ENCODE measurements at places on chromosomes 3 and 15. TPM values are rescaled to one million over a fixed set of nuclear protein-coding genes. Genes with fewer than 3 reads are reported as not detected.

Gene APOD
- 0.76 TPM for total RNA-seq

Gene ANKDD1A
- total RNA-seq = 8.1 TPM

Gene MEX3B
- 1.9 TPM for total RNA-seq

Gene CAMK2N2
- 5.1 TPM for total RNA-seq

GRCh38 chr15:70422342-70422741, 324.6 kb upstream of the TLE3 start:
- no peak overlapping the region for H3K4me3 ChIP-seq
- H3K4me1 ChIP-seq = peaks cover 14% of the 10 kb centered on the region
- no peak for DNase-seq
- no peak overlapping the region for H3K27ac ChIP-seq
- peaks cover 49% of the 10 kb centered on the region for H3K27me3 ChIP-seq

- no peak for DNase-seq
- no peak overlapping the region for H3K4me3 ChIP-seq
- H3K36me3 ChIP-seq = no peaks in the 10 kb centered on the region
- H3K27ac ChIP-seq = no peak overlapping the region
These were observed 36.5 kb downstream of the DAPK2 start for GRCh38 chr15:64009798-64010261.

- H3K27ac ChIP-seq = no peak overlapping the region
- no peak for DNase-seq
- peaks cover 6% of the 10 kb centered on the region for H3K4me1 ChIP-seq
- no peaks in the 10 kb centered on the region for H3K27me3 ChIP-seq
These were observed 118.8 kb downstream of the TMCO5A start for GRCh38 chr15:38053205-38053604.

DNA sequence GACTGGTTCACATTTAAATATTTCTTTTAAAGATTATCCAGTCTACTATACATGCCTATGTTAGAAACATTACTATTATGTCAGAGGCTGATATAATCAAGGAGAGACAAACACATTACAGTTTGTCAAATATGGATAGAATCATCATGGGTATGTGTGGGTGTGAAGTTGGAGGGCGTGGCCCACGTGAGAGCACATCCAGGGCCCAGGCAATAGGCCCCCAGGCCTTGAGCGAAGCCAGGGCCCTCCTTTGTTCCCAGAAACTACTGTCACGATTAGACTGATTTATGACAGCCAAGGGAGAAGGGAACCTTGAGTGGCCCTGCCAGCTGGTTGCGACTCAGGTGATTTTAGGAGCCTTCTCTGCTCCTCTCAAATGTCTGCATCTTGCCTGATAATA, 26.9 kb upstream of the LDHAL6B start:
- peaks cover 6% of the 10 kb centered on the region for H3K36me3 ChIP-seq
- no peak overlapping the region for H3K4me3 ChIP-seq
- peaks cover 14% of the 10 kb centered on the region for H3K4me1 ChIP-seq
- no peak overlapping the region for H3K27ac ChIP-seq
- DNase-seq = no peak
- no peaks in the 10 kb centered on the region for H3K27me3 ChIP-seq

DNA sequence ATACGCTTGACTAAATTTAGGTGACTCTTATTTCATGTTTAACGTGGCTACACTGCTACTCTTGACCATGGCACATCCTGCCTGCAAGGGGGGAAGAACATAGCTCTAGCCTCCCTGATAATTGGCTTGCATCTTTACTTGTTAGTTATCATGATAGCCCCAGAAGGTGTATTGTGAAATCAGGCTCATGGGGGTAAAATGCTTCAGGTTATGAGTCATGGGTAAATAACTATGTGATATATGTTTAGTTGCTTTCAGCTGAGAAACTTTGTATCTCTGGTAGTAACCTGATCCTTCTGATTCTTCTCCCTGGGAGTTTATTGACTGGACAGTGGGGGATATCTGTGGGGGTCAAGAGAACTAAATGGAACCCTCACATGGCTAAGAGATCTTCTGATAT, 660.8 kb upstream of the UBE2E2 start:
- no peaks in the 10 kb centered on the region for H3K36me3 ChIP-seq
- no peaks in the 10 kb centered on the region for H3K4me1 ChIP-seq
- no peaks in the 10 kb centered on the region for H3K27me3 ChIP-seq
- DNase-seq = no peak

All from HCT116 (cell line).